IMR-90 (cell line): ENCODE measurements at places on chromosomes 1 and 21. TPM values are rescaled to one million over a fixed set of nuclear protein-coding genes. Genes with fewer than 3 reads are reported as not detected.

DNA sequence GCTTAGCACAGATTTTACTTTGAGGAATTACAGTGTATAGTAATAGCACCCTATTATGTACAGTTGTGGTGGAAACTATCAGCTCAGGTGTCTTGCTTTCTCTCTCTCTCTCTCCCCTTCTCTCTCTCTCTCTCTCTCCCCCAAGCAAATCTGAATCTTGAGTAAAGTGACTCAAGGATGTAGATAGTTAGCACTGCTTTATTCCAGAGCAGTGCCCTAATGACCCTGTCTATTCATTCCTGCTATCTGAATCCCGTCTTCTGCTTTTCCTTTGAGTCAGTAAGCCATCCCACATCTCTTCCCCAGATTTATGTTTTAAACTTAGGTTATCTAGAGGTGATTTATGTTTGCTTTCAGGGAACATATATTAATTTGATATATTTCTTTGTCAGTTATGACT is 5.2 kb upstream of the HPCAL4 start:
- H3K4me1 ChIP-seq: peaks cover 2% of the 10 kb centered on the region; the same call in 1 of the 2 replicates
- peaks cover 80% of the 10 kb centered on the region for H3K27me3 ChIP-seq
- H3K36me3 ChIP-seq: no peaks in the 10 kb centered on the region
- H3K27ac ChIP-seq: no peak overlapping the region

- no peaks in the 10 kb centered on the region for H3K4me1 ChIP-seq
- H3K4me3 ChIP-seq: no peak overlapping the region
- no peak overlapping the region for H3K27ac ChIP-seq
- H3K27me3 ChIP-seq: peaks cover 10% of the 10 kb centered on the region
These were observed 10.5 kb upstream of the C1orf21 start for GRCh38 chr1:184376369-184376768.

DNA sequence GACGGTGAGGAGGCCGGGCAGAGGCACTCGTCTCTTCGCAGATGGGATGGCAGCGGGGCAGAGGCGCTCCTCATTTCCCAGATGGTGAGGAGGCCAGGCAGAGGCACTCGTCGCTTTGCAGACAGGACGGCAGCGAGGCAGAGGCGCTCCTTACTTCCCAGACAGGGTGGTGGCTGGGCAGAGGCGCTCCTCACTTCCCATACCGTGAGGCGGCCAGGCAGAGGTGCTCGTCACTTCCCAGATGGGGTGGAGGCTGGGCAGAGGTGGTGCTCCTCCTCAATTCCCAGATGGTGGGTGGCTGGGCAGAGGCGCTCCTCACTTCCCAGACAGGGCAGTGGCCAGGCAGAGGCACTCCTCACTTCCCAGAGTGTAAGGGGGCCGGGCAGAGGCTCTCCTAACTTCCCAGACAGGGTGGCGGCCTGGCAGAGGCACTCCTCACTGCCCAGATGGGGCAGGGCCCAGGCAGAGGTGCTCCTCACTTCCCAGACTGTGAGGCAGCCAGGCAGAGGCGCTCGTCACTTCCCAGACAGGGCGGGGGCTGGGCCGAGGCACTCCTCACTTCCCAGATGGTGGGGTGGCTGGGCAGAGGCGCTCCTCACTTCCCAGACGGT is 9.9 kb downstream of the TCHHL1 start:
- no peaks in the 10 kb centered on the region for H3K27me3 ChIP-seq
- H3K4me3 ChIP-seq: no peak overlapping the region
- no peak for DNase-seq
- H3K36me3 ChIP-seq: no peaks in the 10 kb centered on the region

- H3K27me3 ChIP-seq: no peaks in the 10 kb centered on the region
- H3K4me1 ChIP-seq: peaks cover 4% of the 10 kb centered on the region; the same call in 1 of the 2 replicates
- H3K36me3 ChIP-seq: no peaks in the 10 kb centered on the region
- no peak overlapping the region for H3K4me3 ChIP-seq
- no peak for DNase-seq
These were observed 12.7 kb upstream of the AK2 start for GRCh38 chr1:33049371-33049770.

KIF2C gene
- 40.5 and 45.0 TPM in 2 replicates for total RNA-seq

DNA sequence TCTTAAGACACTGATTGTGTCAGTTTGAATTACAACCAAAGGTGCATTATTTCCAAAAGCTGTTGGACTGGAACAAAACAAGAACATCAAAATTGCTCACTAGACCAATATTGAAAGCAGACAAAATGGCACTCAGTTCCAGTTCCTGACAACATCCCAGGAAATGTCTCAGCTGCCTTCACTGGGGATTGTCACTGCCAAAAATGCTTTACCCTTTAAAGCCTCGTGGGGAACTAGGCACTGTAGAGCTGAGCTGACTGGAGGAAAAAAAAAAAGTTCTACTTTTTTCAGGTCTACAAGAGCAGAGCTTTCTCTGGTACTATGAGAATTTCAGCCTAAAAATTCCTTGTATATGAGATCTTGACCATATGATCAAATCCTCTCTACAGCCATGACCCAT is 21.9 kb downstream of the GPR52 start:
- no peaks in the 10 kb centered on the region for H3K36me3 ChIP-seq
- no peak for DNase-seq
- H3K27ac ChIP-seq: no peak overlapping the region
- H3K4me1 ChIP-seq: no peaks in the 10 kb centered on the region

GRCh38 chr1:16095447-16095846 is 22.0 kb upstream of the FAM131C start:
- DNase-seq: no peak
- H3K4me1 ChIP-seq: peaks cover 4% of the 10 kb centered on the region
- H3K36me3 ChIP-seq: no peaks in the 10 kb centered on the region
- H3K4me3 ChIP-seq: no peak overlapping the region

DIRAS3 gene
- 8.3 and 8.6 TPM in 2 replicates for total RNA-seq

DNA sequence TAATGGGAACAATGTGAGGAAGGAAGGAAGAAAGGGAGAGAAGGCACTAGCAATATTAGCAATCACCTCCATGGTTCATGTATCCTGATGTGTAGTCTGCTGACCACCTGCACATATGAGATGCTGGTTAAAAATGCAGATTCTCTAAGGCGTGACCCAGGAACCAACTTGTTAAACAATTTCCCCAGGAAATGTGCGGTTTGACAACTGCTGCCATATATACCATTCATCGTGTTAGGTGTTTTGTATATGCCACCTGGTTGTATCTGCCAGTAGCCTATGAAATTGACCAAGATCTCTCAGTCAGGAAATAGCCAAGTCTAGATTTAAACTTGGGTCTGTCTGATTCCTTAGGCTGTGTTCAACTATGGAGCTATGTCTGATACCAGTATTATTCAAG is 4.1 kb downstream of the SEMA4A start:
- no peaks in the 10 kb centered on the region for H3K36me3 ChIP-seq
- peaks cover 7% of the 10 kb centered on the region for H3K4me1 ChIP-seq
- DNase-seq: no peak
- H3K27me3 ChIP-seq: peaks cover 2% of the 10 kb centered on the region; the same call in 1 of the 2 replicates
- no peak overlapping the region for H3K4me3 ChIP-seq
- no peak overlapping the region for H3K27ac ChIP-seq

ATPAF1 gene
- total RNA-seq: 52.2 and 80.3 TPM in 2 replicates

- H3K36me3 ChIP-seq: no peaks in the 10 kb centered on the region
- no peaks in the 10 kb centered on the region for H3K27me3 ChIP-seq
- DNase-seq: no peak
- no peak overlapping the region for H3K4me3 ChIP-seq
- H3K4me1 ChIP-seq: peaks cover 48% of the 10 kb centered on the region
- H3K27ac ChIP-seq: no peak overlapping the region
These were observed 19.5 kb downstream of the IFFO2 start for GRCh38 chr1:18936814-18937481.

DNA sequence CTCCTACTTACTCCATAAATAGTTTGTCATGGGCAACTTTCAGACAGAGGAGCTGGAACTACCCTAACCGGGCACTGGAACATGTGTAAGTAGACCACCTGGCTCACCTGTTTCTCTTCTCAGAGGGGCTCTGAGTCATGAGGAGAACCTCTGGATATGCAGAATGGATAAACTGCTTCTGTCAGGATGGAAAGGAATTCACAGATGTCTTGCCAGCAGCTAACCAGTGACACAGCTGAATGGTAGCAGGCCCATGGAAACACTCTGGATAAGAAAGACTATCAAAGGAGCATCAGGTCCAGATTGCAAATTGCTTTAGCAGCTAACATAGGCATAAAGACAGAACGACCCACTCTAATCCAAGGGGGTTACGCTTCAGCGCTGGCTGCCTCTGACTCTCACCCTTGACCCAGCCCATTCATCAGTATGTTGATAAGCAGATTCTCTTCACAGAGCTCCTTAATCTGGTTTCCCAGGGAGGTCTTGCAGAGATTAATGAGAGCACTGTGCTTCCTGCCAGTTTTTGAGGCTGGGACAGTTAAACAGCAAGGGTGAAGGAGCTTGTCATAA is 54.2 kb downstream of the HIVEP3 start:
- no peak overlapping the region for H3K4me3 ChIP-seq
- peak; percentile 38 for DNase-seq
- H3K36me3 ChIP-seq: no peaks in the 10 kb centered on the region
- H3K27me3 ChIP-seq: no peaks in the 10 kb centered on the region

DNA sequence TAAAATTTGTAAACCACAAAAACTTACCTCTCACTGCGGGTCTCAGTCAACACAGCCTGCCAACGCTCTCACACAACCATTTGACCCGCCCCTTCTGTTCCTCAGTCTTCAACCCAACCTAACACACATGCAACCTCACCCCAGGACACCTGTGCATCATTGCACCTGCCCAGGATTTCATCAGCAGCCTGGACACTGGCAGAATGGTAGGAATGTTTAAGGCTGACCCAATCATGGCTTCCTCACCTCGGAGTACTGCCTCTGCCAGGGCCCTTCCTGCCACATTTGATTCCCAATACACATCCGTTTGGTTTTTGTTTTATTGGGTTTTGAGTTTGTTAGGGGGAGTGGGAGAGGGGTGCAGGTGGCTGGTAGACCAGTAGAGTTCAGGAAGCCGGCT is 40.7 kb downstream of the TOMM20 start:
- H3K27ac ChIP-seq: no peak overlapping the region
- H3K36me3 ChIP-seq: no peaks in the 10 kb centered on the region
- no peak overlapping the region for H3K4me3 ChIP-seq
- H3K27me3 ChIP-seq: no peaks in the 10 kb centered on the region

DNA sequence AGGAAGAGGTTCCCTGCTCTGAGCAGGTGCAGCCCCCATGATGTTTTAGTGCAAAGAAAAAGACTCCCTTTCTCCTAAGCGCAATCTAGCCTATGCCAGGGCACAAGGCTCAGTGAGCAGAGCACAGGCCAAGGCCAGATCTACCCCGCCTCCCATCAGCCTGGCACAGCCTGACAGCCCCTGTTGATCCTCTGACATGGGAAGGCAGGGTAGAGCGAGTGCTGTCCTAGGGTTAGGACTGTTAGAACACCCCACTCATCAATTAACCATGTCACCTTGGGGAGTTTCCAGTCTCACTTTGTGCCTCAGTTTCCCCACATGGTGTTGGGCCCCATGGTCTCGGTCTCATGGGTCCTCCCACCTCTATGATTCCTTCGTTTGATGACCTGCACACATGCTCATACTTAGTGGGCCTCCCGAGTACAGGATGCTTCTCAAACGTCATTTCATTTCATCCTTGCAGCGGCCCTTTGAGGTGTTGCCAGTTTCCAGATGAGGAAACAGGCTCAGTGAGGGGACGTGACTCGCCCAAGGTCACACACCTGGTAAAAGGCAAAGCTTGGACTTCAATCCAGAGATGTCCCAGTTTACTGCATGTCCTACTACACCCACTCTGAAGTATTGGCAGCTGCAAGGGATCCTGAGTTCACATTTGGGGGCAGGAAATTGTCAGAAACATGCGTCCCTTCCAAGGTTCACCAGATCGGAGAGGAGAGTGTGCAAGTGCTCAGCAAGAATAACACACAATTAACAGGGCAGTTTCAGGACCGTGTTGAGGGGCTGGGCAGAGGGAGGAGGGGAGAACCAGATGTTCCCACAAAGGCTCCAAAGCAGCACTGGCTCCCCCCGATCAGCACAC is 213.3 kb downstream of the TRABD2B start:
- H3K27me3 ChIP-seq: no peaks in the 10 kb centered on the region; the same call in 1 of the 2 replicates
- H3K4me3 ChIP-seq: no peak overlapping the region
- DNase-seq: no peak
- no peaks in the 10 kb centered on the region for H3K36me3 ChIP-seq
- H3K27ac ChIP-seq: no peak overlapping the region

LEFTY1 gene
- total RNA-seq: not detected in 2 replicates

DNA sequence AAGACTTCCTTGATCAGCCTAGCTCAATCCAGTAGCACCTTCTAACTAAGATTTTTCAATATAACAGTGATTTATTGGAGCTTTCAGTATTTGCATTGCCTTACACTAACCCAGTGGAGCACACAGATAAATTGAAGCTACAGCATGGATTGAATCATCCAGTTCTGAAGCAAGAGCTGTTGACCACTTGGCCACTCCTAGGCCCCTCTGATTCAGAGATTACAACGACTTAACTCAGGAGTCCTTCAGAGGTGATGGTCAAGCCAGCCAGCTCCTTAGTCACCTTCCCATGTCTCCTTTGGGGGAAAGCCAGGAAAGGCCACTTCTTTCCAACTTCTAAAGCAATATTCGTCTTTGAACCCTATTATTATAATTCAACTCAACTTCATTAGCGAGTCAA is 151.8 kb downstream of the TENT5C start:
- no peaks in the 10 kb centered on the region for H3K36me3 ChIP-seq
- no peak overlapping the region for H3K4me3 ChIP-seq
- no peaks in the 10 kb centered on the region for H3K27me3 ChIP-seq

DNA sequence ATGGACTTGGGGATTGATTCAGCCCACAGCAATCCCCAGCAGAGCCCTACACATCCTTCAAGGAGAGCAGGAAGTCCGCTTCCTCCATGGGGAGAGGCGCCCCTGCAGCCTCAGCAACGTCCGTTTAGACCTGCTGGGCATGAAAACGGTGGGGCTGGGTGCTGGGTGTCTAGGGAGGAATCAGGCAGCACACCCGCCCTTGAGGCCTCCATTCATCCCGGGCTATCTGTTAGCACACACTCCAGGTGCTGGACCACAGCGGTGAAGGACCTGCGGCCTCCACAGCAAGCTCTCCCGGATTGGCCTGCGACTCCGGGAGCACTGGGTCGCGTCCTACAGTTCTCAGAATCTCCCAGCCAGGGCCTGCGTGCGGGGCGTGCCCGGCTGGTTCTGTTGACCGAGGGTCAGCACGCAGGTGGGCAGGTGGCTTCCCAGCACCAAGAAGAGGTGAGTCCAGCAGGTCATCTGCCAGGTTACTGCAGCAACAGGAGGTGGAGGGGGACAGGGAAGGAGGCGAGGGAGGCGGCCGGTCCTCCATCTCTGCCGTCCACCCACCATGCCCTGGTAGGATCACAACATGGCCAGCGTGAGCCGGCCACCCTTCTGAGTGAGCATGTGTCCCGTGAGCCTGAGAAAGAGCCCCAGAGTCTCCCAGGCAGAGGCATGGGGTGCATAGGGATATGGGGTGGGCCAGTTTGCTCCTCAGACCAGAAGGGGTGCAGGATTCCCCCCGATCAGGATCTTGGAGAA is 96.6 kb downstream of the RIPK4 start:
- H3K4me3 ChIP-seq: no peak overlapping the region
- H3K27ac ChIP-seq: no peak overlapping the region
- 0 out of 2 replicates have a peak, but pooled peaks cover 2% of the 10 kb centered on the region for H3K4me1 ChIP-seq
- no peaks in the 10 kb centered on the region for H3K36me3 ChIP-seq
- H3K27me3 ChIP-seq: peaks cover 14% of the 10 kb centered on the region
- no peak for DNase-seq

GRCh38 chr1:209544098-209544497 is 39.4 kb upstream of the CAMK1G start:
- H3K4me1 ChIP-seq: no peaks in the 10 kb centered on the region
- H3K4me3 ChIP-seq: no peak overlapping the region
- no peaks in the 10 kb centered on the region for H3K36me3 ChIP-seq
- no peak overlapping the region for H3K27ac ChIP-seq

WDR64 gene
- not detected in 2 replicates for total RNA-seq
